ENCODE measurements at places on chromosomes 16 and 17.
A peak's percentile ranks its signal among the peaks of the same experiment; 100 is the strongest.

DNA sequence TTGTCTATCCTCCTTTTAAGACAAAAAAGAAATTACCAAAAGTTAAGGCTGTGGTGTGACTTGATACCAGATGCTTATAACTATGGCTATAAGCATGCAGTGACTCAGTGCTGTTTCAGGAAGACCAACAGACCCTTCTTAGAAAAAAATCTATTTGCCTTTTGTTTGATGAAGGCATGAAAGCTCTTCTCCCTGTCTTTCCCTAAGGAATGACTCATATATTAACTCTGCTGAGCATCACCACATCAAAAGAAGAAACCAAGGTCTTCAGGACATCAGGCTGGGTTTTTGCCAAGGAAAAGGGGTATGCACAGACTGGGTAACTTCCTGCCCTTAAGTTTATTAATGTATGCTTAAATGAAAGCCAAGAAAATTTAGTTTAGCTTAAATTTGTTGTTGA is 47.1 kb downstream of the VMP1 start:
- DNase-seq = no peak

- DNase-seq = no peak
Measured at GRCh38 chr17:76631821-76632565, 11.6 kb downstream of the ST6GALNAC1 start.

- DNase-seq = no peak
Measured at GRCh38 chr17:30379303-30379902, 676 bp downstream of the CPD start.

DNA sequence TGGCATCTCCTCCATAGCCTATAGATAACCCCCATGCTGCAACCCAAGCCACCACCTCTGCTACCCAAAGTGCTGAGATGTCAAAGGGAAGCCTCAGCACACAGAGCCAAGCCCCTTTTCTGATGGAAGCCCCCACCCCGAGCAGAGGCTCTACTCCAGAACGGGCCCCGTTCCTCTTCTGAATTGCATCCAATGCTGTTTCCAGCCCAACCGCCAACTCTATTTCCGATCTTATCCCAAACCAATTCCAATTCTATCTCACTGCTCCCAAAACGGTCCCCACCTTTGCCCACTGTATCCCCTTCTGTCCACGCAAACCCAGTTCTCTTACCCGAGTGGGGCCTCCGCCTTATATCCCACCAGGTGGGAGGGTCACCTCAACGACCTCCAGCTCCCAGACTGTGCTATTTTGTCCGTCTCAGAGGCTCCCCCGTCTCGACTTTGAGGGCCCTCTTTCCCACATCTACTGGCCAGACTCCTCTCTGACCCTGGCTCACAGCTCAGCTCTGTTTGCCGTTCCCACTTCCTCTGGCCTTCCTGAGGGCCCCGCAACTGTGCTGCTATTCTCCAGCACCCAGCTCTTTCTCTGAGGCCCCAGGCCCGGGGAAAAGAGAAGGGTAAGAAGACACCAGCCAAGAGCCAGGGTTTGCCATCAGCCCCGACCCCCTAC is 487 bp downstream of the SRL start:
- DNase-seq = no peak

- DNase-seq = no peak
Measured at GRCh38 chr16:10245002-10245401, 62.8 kb upstream of the GRIN2A start.

DNA sequence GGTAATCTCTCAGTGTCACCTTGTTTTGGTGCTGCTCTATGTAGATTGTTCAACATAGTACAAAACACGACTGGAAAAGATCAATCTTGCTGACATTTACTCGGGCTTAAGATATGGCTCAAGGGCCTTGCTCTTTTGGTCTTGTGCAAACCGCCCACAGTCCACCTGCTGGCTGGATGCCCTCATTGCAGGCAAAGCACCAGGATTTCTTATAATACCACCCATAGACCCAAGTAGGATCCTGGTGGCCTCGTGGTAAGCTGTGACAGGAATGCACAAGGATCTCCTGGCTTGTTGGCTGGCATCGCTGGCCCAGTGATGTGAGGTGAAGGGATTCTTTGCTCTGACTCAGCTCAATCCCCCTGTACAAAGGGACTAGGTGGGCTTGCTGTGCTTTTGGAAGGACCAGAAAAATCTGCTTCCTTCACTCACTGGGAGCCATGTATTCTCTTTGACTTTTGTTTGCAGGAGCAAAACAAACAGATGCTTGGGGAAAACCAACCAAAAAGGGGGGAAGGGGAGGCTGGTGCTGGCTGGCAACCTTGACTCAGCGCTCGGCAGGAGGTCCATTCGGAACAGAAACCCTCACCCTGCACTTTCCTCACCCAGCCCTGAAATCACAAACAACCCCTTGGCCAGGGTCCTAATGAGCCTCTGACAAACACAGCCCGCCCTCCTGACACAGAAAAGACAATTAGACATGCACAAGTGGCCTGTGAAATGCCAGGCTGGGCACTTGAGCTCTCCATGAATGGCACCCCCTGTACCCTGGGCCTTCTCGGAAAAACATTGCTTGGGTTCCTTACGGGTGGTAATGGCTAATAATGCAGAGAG is 36.6 kb upstream of the MED9 start:
- peak; percentile 92 for DNase-seq

DNA sequence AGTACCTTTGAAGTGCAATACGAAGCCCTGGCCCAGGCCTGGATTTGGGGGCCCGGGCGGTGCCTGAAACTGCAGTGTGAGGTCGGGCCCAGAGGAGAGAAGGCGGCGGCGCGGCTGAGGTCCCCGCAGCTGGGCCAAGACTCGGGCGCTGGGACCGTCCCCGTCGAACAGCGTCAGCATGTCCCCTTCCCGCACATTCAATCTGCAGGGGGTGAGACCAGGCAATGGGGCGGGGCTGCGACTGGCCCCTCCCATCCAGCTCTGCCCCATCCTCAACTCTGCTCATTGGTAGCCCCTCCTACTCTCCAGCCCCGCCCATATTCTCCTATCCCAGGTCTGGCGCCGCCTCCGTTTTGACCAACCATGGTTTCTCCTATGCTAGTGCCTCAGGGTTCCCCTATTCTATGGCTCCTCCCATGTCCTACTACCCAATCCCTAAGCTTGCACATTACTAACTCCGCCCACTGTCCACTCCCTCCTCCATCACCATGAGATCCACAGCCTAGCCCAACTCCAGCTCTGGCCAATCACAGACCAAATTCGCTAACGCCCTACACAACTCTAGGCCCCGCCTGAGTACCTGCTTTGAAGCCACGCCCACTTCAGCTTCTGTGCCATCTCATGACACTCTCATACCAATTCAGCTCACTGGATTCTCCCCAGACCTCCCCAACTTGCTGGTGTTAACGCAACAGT is 14.4 kb upstream of the CDIPT start:
- DNase-seq = no peak

GRCh38 chr17:78573955-78574354 is 3.2 kb downstream of the DNAH17 start:
- no peak for DNase-seq

DNA sequence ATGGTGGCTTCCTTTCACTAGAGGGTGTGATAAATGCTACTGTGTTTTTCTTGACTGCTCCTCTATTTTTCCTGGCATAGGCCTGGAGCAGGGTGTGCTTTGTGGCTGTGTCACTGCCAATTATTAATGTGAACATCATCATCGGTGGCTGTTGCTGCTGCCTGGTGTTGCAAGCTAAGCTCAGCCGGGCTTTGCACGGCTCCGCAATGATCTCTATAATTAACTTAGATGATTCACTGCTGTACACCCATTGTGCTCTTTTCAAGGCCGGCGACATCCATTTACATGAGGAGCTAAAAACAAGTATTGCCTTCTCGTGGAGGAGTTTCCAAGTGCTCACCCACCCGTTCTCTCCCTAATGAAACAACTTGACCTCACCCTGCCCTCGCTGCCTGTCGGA is 160.1 kb upstream of the IRX3 start:
- DNase-seq = peak; percentile 36

GRCh38 chr16:86224629-86225028 is 285.7 kb upstream of the FOXF1 start:
- no peak for DNase-seq

GRCh38 chr16:84614623-84614967 is 3.3 kb downstream of the COTL1 start:
- DNase-seq = no peak

DNA sequence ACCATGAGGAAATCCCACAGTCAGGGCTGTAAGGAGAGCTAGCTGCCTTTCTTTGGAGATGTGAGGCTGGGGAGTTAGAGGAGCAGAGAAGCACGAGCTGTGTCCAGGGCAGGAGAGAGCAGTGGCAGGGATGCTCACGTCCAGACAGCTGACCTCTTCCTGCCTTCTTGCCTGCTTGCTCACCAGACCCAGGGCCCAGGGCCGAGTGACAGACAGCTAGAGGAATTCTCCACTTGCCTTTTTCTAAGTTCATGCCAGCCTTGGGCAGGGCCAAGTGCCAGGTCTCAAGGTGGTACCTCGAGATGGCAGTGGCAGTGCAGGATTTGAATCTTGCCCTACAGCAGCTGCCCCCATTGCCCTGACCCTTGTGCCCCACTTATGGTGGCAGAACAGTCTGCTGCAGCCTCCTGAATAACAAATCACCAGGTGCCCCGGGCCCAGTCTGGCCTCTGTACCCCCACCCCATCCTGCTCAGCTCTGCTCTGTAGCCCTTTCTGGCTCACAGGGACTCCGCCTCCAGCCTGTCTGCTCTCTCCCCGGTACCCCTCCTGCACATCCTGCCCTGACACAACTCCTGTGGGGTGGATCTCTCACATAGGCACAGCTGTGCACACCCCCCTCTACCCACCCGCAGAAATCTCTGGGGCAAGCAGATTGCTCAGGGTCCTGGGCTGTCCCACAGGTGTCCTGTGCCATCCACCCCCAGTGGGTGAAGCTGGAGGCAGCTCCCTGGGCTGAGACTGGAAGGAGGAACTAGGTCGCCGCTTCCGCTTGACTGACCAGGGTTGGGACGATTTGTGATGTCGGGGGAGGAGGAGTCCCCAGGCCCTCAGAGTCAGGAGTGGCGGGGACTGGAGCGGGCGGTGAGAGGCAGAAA is 25.9 kb downstream of the GRIN2C start:
- DNase-seq = no peak

DNA sequence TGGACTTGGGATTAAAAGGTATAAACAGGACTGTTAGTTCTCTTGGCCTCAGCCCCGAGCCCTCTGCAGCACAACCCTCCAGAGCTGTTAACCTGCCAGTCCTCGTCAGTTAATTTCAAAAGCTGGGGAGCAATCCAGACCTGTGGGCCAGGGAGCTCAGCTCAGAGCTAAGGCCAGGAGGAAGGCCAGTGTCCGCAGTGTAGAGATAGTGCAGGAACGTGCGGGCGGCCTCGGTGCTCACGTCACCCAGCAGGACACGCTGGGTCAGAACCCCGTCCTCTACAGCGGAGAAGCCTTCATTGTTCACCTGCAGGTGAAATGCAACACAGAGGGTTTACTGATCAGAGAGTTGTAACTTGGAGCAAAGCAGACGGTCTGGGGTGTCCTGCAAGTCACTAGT is 15.4 kb upstream of the NLRC3 start:
- no peak for DNase-seq

Data from NCI-H2081 (cell line).